ENCODE measurements at places on chromosomes 11 and 22.
A peak's percentile ranks its signal among the peaks of the same experiment; 100 is the strongest.

DNA sequence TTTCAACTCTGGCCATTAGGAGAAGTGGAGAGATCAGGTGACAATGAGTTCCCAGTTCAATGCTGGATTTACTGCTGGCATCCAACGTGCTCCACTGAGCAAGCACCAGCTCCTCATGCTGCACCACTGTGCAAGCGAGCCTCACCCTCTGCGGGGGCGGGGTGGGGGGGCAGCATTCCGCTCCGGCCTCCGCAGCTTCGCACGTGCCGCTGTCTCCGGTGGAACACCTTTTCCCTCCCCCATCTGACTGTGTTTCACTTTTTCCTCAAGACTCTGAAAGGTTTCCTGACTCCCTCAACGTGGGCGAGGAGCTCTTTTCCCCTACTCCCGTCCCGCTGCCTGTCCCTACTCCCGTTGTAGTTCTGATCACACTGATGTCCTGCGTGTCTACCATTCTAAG is 835 bp upstream of the RHOD start:
- DNase-seq = no peak

DNA sequence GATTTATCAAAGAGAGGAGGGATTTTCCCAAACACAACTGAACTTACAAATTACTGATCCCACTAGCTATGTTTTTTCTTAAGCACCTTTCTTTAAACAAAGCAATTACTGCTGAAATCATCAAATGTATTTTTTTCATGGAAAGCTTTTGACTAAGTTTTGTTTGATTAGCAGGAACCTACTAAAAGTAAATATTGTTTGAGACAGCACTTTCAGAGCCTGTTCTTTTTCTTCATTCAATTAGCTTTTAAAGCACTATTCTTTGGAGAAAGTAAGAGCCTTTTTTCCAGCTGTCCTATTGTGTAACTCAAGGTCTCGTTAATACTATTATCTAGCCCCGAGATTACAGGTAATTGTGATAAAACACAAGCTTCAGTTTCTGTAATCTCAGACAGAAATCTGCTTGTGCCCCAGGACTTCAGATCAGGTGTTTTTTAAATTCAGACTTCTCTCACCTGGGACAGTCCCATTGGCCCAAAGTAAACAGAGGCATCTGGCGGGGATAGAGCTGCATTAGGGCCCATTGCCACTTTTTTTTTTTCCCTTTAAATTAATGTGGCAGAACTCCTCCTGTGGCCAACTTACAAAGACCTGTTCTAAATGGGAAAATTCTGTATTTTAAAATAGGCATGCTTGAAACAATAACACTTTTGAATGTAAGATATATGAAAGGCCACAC is 11.0 kb downstream of the CSTPP1 start:
- DNase-seq = peak; percentile 82

DNA sequence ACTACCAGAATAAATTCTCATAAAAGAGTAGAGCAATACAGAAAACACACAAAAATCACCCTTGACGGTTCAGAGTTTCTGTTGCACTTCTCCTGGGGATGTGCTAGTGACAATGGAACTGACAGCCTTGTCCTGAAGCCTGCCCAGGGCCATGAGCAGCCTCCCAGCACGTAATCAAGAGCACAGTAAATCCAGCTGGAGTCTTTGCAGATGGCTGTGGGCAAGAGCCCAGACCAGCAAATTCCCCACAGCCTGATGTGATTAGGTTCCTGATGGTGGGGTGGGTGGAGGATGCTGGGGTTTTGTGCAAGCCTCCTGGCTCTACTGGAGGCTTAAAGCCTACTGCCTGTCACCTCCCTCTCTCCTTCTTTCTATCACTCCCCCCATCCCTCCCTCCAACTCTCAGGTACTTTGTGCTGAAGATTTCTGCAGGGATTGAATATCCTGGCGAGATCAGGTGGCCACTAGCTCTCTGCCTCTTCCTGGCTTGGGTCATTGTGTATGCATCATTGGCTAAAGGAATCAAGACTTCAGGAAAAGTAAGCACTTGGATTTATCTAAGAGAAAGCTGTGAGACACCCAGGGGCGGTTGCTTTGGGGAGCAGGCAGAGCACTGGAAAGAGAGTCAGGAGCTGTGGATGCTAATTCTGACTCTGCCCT is 18.1 kb downstream of the SLC6A5 start:
- DNase-seq = no peak

- DNase-seq = no peak
Measured at GRCh38 chr11:62105667-62106191, 18.1 kb upstream of the INCENP start.

DNA sequence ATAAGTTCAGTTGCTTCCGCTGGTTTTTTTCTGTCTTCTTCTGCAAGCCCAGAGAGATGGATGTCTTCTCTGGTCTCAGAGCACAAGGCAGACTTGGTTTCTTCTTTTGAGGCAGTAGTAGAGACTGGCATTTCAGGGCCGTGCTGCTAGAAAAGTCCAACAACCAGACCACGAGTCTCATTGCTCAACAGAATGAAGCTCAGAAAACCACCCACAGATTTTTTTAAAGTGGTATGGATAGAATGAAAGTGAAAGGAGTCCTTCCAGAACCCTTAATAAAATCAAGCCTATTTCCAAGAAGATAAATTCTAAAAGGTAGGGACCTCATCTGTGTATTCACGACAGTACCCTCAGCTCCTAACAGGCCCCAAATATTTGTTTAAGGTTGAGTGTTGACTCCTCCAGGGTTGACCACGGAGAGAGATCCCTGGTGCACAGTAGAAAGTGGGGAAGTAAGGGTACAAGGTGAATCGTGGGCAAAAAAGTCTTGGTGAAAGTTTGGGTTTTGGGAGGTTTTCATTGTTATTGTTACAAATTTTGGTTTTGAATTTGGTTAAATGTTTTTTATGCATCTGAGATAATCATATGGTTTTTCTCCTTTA is 43.6 kb upstream of the DDX6 start:
- DNase-seq = no peak

DNA sequence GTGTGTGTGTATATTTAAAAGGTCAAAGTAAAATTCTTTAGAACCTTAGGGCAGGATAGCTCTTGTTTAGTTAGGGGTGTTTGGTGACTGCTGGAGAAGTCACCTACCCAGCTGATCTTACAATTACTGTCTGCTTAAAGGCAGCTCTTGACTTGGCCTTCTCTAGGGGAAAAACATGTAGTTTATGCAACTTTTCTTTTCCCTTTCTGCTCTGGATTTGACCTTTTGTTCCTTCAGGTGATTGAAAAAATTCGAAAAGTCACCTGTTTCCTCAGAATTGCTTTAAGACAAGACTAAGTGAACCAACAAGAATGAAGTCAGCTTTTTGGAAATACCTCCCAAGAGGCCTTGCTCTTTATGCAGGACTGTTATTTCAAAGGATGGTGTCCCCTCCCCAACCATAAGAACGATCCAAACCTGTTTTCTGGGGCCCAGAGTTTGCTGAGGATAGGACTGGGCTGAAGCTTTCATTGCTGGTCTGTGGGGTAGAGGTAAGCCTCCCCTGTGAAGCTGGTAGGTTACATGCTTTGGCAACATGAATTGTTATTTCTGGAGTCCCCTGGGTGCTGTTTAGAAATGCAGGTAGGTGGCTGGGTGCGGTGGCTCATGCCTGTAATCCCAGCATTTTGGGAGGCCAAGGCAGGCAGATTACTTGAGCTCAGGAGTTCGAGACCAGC is 111.2 kb downstream of the PTPRJ start:
- DNase-seq = no peak

DNA sequence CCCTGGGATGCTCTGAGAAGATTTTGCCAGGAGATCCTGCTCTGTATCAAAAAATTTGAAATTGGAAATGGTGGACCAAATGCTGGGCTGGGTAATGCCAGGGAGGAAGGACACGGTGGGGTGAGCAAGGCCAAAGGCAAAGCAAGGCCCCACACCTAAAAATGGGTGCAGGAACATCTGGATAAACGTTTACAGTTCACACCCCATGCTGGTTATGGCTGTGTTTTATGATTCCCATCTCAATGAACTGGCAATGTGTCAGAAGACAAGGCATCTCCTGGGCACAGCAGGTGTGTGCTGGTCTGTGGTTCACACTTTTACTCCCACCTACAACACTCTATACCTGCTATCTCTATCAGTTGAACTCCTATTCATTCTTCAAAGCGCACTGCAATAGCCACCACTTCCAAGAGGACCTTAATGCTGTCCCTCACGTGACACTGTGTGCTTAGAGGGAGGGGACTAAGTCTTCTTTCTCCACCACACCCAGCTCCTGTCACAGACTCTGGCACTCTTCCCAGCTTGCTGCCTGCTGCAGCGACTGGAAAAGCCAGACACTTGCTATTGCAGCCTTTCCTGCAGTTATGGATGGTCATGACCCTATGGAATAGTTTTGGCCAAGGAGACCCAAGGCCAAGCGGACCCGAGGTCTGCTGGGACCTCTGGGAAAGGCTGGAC is 277.5 kb downstream of the CTTN start:
- DNase-seq = no peak

DNA sequence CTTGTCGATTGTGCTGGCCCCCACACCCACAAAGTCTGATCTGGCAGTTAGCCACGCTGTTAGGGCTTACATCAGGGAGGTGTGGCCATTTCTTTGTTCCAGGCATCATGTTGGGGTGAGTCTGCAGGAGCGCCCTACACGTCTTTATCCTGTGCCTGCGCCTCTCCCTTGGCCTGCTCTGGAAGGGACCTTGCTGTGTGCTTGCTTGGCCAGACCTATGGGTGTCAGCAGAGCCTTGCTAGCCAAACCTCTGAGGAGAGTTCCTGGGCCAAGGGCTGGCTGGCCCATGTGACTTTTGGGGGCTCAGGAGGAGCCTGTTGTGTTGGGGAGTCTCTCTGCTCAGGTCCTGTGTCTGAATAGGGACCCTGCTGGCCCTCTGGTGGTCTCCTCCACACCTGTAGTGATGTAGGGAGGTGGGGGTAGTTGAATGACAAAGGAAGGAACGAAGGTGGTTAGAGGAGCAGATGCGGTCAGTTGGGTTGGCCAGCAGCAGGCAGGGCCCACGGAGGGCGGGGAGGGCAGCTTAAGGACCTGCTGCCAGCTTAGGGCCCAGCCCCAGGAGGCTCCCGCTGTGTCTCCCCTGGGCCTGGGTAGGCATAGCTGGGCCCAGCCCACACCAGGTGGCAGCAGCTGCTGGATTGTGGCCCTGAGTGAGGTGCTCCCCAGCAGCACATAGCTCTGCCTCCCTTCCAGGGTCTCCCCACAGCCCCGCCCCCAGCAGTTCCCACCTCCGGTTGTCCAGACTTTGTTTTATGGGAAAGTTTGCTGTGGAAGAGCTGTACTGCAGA is 7.9 kb downstream of the PPIL2 start:
- DNase-seq = no peak

DNA sequence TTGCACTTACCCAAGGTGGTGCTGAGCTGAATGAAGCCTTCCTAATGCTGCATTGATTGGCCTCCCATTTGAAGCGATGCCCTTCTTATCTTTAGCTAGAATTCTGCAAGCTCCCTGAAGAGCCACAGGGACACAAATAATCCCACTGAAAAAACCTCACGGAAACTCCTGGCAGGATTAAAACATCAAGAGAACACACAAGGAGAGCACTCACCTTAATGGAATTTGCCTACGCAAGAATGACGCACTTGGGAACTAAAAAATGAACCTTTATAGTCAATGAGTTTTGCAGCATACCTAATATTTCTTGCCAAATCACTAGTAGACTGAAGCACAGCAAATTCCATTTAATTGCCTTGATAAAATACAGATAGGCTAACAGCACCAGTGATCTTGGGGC is 232.8 kb upstream of the UBASH3B start:
- DNase-seq = no peak

DNA sequence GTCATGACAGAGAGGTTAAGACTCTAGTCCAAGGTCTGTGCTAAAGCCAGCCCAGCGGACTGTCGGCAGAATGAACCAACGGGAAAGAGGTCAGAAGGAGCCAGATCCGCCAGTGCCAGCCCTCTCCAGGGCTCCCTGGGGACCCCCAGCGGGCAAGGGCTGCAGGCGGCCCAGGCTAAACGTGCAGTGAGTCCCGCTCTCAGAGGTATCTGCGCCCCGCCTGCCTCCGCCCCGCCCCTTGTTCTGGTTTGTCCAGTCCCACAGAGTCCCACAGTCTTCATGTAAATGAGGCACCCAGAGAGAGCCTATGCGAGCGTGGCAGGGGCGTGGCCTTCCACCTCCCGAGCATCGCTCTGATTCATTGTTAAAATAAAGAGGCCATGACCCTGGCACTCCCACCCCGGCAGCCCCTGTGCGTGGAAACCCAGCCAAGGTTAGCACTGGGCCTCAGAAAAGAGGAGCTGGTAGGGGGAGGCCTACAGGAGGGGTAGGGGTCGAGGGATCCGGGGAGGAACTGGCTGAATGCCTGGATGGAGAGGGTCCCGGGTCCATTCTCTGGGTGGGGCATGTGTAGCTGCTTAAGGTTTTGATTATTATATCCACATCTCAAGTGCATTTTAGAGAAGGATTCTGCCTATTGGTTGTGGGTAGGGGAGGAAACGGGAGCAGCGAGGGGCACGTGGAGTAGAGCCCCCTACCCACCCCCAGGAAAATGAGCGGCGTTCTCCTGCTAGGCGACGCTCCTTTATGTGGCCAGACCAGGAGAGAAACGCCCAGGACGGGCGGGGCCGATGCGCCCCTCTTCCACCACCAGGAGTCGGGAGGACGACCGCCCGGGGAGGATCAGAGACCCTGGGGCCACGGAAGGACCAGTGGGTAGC is at the start of gene TRIOBP:
Gene TRIOBP, plus strand, starts transcription at position 392 of the 881 bp plus-strand sequence. CDS start 4,318 bp downstream, outside the sequence.
- peak; percentile 89 for DNase-seq

GRCh38 chr22:28874811-28875320 is 8.5 kb upstream of the ZNRF3 start:
- no peak for DNase-seq

GRCh38 chr11:128570632-128571031 is 16.7 kb downstream of the ETS1 start:
- no peak for DNase-seq

DNA sequence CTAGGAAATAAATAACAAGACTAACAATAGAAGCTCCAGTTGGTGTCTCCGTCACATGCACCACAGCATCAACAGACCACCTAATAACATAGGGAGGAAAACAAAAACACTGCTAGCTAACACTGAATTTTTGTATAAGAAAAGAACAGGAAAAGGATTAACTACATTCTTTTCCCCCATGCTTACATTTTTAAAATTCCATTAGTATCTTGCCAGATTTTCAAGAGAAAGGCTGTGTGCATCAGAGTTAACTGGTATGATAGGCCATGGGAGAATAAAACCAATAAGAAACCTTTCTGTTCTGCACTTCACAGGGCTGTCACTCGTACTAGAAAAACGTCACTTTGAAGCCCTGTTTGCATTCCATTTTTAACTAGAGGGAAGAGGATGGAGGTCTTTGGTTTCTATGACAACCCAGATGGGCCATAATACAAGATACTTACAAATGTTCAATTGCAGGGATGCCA is 79.0 kb downstream of the LARGE2 start:
- no peak for DNase-seq

GRCh38 chr11:5631969-5632635 is 7.3 kb downstream of the TRIM34 start:
- DNase-seq = no peak

DNA sequence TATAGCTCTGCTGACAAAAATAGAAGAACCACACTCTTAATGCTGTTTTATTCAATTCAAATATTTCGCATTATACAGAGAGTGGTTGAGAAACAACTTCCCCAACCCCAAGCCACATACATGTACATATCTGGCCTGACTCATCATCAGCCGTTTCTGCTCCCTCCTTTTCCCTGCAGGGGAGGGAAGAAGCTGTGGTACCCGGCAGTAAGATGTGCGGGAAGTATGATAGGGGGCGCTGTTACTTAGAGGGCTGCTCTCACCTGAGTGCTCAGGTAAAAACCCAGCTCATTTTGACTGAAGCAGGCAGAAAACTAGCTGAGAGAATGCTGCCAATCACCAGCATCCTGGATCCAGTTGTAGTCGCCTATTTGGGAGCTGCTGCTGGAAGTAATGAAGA is 85.5 kb downstream of the NELL1 start:
- peak; percentile 82 for DNase-seq

- DNase-seq = no peak
Measured at GRCh38 chr11:73198677-73199076, 19.4 kb upstream of the P2RY2 start.
